ENCODE measurements at places on chromosomes 5 and 9.

DNA sequence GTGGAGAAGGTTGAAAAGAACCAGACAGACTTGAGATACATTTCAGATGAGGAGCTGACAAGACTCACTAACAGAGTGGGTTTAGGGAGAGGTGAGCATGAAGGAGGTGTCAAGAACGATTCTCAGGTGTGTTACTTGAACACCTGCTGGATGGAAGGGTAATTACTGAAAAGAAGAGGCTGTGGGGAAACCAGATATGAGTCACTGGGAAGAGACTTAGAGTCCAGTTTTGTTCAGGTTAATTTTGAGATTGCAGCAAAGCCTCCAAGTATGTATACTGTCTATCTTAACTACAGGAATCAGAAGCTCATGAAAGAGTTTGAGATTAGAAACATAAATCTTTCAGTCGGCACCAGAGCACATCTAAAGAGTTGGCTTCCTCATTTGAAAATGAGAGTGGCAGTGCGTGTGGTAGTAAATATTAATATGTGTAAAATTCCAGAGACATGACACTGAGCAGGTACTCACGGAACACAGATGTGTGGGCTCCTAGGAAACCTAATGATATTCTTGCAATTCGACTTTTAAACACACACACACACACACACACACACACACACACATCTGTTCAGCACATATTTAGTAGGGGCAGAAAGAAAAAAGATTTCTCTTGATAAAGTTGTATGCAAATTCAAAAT, 197.1 kb downstream of the CDH18 start:
- no peak for DNase-seq

- DNase-seq, result no peak
These were observed 56.7 kb upstream of the ACTBL2 start for GRCh38 chr5:57539281-57539701.

- DNase-seq, result no peak
These were observed 40.1 kb upstream of the KIAA1958 start for GRCh38 chr9:112446526-112446925.

DNA sequence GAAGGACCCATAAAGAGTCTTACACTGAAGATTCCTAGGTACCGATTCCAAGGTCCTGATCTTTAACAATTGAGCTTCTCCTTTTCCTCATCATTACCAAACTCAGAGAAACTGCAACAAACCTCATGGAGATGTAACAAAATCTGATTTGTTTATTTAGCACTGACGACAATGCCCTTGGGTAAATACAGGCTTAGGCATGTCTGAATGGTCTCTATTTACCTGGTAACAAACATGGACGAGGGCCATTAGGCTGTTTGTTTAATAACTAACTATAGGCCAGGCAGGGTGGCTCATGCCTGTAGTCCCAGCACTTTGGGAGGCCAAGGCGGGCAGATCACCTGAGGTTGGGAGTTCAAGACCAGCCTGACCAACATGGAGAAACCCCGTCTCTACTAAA, 333.3 kb downstream of the AGTPBP1 start:
- DNase-seq, result no peak

Data from NCI-H187 treated with DMSO at 0.1 percent for 48 hours (cell line).